ENCODE measurements at places on chromosomes 2 and 18.

DNA sequence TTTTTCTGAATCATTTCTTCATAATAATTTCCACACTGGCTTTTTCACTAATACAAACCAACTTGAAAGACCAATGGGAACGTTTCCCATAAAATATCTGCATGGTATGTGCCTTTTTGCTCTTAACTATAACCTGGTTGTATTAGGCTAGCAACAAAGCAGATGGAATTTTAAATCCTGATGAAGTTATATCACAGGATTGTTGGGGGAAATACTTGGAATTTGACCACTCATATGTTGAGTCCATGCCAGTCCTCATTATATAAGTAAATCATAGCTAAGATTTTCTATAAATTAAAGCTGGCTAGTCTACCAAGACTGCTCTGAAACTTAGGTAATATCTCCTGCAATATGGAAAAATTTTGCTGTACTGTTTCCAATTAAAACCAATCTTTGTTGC lies 99.5 kb downstream of the TANC1 start:
- DNase-seq, result no peak

DNA sequence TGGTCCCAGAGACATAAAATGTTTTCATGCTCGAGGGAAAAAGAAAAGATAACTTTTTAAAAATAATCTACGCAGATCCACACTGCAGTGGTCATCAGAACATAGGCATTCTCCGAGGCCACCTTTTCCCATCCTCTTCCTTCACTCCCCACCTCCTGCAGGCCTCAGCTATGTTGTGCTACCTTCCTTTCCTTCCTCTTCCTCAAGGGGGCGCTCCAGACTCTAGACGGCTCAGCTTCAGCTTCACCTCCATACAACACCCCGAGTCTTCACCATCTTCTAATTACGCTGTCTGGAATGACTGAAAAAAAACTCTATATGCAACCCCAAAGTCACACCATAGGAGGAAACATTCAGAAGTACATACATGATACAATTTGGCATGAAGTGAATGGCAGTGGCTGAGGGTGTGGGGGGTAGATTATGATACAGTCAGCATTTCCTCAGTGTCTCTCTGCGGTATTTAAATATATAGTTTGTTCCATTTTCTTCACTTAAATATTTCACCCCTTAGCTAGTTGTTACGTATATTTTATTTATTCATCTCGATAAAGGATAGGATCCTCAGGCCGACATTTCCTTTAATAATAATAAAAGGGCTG lies 583.6 kb downstream of the IRS1 start:
- DNase-seq, result no peak

DNA sequence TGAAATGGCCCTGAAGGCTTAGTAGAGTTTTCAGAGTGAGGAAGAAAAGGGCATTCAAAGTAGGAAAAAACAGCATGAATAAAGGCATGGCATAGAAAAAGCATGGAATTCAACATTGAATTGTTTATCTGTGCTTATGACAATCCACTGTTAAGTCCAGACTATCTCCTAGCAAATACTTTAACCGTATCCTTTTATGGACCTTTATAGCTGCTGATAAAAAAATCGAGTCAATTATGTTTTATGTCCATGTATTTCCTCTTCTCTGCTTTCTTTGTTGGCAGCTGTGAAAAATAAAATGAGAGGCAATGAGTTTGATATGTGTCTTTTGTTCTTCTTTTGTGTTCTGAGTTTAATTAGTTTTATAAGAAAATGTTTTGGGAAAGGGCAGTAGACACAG lies 70.4 kb downstream of the TDRD15 start:
- DNase-seq, result no peak

DNA sequence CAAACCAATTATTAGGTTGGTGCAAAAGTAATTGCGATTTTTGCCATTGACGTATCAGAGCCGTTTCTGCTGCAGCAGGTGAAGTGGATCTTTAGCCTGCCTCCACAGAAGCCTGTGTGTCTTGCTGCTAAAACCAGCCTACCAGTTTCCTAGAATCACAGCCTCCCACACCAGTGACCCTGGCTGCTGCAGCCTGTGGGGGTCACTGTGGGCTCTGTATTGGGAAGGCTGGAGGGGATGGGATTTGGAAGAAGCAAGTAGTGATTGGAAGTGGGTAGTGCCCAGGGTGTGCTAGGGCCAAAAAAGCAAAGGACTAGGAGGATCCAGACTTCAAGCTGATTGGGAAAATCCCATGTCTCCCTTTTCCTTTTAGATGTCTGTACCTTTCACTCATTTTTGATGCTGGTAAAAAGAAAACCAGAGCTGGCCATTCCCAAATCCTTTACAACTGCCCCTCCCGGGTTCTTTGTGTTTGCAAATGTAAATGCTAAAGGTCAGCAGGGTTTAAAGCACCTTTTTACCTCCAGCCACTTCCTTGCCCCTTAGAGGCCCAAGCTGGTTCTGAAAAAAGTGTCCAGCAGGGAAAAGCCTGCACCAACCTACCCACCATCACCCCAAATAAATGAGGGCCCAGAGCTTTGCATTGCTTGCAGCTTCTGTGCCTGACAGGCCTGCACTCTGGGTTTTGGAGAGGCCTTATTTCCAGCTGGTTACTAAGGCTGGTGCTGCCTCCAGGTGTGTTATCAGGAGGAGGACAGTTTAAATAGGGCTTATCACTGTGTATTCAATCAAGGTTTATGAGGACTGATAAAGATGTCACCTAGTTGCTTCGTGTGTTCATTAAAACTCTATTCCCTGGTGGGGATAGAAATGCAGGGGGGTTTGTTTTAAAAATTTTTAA lies 172.0 kb downstream of the MIB1 start:
- no peak for DNase-seq

GRCh38 chr2:46490521-46491141 lies 11.3 kb downstream of the TMEM247 start:
- DNase-seq, result no peak

DNA sequence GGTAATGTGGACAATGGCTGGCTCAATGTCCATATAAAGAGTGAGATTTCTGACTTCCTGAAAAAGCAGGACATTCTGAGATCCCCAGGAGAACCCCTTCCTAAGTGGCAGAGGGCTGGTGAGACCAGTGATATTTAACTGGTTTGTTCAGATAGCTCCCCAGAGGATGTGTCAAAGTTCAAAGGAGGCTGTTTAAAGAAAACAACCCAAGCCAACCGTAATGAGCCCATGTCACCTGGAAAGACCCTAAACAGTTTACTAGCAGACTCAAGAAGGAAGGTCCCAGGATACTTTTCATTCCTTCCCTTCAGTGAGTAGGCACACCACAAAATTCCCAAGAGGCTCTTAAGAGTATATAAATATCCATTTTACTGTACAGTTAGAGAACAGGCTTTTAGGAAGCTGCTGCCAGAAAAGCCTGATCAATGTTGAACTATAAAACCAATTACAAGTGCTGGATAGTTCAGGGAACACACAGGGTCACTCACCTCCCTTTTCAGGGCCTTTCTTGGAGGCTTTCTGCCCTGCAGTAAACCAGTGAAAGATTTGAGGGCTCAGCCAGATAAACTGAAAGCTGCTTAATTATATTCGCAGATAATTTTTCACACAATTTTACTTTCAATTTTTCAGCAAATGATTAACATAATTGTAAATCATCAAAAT lies 293.5 kb downstream of the ASXL3 start:
- DNase-seq, result no peak

- no peak for DNase-seq
These were observed 352.4 kb downstream of the XIRP2 start for GRCh38 chr2:167240671-167241070.

DNA sequence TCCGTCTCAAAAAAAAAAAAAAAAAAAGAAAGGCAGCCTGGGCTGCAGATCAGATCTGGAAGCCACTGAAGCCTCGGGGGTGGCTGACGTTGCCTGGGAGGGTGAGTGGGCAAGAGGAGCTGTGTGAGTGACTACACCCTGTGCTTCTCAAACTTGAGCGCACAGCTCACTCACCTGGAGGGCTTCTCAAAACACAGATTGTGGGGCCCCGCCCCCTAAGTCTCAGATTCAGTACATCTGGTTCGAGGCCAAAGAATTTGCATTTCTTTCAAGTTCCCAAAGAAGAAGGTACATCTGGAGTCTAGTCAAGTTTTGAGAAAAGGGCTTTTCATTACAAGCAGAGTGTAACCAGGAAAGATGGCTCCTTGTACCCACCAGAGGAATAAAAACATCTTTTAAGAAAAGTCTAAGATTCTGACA lies 97.7 kb upstream of the CAB39 start:
- no peak for DNase-seq

DNA sequence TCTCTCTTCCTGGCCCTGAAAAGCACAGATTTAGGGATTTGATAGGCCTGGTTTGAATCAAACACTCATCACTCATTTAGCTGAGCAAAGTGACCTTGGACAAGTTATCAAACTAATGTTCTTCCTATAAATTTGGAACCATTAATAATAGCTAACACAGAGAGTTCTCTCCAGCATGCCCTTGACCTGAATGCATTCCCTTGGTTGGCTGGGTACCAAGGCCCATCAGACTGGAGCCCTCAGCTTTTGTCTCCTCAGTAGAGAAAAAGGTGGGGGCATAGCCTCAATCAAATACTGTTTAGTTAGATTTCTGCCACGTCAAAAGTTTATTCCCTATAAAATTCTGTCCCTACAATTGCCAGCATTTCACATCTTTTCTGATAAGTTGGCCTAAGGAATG lies 13.8 kb upstream of the MRPL19 start:
- DNase-seq, result no peak

DNA sequence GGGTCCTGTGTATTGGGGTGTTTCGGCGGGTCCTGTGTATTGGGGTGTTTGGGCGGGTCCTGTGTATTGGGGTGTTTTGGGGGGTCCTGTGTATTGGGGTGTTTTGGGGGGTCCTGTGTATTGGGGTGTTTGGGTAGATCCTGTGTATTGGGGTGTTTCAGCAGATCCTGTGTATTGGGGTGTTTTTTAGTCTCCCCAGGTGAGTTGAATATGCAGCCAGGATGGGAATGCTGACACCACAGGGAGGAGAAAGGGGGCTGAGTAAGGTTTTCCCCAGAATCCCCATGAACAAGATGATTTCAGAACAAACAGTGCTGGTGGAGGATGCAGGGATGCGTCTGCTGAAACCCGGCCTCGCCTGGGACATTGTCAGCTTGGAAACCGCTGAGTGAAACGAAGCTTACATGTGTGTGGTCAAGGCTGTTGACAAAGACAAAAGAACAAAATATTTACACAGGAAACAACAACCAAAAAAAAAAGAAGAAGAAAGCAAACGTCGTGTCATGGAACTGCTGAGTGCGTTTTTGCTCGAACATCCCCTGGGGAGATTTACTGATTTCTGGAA lies 88.5 kb upstream of the ODC1 start:
- DNase-seq, result no peak

DNA sequence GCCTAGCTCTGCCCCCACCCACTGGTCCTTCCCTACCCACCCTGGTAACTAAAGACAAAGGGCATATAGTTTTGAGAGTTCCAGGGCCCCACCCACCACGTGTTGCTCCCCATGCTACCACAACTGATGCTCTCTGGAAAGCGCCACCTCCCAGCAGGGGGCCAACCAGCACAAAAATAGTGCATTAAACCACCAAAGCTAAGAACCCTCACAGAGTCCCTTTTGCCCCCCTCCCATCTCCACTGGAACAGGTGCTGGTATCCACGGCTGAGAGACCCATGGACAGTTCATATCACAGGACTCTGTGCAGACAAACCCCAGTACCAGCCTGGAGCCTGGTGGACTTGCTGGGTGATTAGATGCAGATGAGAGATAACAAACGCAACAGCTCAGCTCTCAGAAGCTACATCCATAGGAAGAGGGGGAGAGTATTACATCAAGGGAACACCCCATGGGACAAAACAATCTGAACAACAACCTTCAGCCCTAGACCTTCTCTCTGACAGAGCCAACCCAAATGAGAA lies 715.9 kb downstream of the NUP35 start:
- DNase-seq, result no peak

DNA sequence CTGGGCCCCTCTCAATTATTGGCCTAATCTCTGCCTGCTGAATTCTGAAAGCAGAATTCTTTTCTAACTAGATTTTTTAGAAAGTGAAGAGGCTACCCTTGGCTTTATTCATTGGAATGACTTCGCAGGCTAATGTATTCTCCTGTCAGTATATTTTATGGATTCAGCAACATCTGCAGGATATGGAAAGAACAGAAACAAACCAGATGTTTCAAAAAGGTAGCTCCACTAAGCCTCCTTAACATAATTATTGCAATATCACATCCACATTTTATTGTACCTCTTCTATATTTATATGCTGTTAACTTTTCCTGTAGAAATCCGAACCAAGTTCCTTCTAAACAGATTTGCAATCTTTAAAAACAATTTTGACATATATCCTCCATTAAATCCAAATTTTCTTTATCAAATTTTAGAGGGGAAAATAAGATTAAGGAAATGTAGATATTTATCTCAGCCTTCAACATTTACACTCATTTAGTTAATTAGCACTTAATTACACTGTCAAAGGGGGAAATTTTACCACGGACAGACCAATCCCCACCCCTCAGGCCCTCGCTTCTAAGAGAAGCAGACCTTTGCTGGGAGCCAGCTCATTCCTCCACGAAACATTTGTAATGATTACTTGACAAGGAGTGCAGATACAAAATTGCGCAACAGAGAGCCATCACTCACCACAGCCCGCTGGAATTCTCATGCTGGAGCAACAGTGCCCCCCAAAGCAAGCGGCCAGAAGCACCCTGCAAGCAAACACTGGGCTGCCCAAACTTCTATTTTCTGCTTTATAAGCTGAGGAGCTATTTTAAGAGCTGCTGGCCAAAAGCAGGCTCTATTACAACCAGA lies 253.4 kb downstream of the ETAA1 start:
- peak; percentile 92 for DNase-seq

DNA sequence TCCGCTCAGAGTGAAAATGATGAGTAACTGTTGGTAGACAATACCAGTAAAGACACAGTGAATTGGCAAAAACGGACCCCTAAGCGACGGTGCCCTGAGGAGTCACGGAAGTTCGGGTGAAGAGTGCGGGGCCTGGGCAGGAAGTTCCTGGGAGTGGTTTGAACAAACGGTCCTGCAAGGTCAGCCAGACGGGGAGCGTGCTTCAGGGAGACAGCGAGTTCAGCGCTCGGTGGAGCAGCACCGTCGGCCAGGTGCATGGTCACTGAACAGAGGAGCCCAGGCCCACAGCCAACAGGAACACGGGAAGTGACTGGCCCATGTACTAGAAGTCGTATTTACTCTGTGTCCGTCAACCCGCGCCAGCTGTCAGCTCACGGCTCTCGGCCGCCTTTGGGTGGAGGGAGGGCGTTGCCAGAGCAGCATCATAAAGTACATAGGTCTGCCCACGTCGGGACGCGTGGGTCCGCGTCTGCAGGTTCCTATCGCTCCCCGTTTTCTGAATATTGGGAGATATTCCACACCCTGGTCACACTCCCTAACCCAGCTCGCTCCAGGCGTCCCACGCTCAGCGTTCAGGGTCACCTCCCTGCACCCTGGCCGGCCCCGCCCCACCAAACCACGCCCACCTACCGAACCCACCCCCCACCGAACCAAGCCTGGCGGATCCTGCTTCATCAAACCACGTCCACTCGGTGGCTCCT lies 75.6 kb upstream of the UXS1 start:
- DNase-seq, result no peak

DNA sequence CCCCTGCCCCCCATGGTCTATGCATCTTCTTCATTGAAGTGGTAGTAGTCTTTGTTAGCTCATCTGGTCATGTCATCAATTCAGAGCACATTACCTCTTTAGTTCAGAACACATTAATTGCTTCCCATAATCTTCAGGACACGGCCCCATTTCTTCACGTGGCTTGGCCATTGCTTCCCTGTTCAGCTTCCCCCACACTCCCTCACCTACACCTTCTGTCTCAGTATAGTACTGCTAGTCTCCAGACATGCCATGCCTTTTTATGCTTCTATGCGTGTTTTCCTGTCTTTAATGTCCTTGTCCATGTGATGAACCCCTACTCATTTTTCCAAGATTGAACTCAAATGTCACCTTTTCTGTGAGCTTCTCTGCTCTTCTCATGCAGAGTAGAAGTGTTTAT lies 35.1 kb downstream of the MSH2 start:
- DNase-seq, result no peak
